ENCODE measurements at places on chromosomes 2 and 18.
A peak's percentile ranks its signal among the peaks of the same experiment; 100 is the strongest.

GRCh38 chr2:26444236-26444635, 33.7 kb downstream of the OTOF start:
- DNase-seq = no peak

DNA sequence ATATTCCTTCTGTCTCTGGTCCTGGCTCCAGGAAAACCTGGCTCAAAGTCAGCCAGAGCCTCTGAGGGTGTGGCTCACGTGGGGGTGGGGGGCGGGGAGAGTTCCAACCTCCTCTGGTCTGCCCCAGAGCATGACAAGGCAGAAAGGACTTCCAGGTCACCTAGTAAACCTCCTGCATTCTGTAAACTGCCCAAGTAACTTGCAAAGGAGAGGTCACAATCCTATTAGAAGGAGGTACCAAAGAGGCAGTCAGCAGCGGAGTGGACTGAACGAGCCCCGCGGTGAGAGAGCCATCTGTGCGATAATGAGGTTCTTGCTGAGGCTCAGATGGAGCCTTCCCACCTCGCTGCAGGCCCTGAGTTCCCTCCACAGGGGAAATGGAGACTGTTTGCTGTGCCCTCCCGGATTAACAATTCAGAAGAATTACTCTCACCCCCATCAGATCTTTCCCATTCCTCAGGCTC, 58.9 kb upstream of the GATA6 start:
- DNase-seq = no peak

DNA sequence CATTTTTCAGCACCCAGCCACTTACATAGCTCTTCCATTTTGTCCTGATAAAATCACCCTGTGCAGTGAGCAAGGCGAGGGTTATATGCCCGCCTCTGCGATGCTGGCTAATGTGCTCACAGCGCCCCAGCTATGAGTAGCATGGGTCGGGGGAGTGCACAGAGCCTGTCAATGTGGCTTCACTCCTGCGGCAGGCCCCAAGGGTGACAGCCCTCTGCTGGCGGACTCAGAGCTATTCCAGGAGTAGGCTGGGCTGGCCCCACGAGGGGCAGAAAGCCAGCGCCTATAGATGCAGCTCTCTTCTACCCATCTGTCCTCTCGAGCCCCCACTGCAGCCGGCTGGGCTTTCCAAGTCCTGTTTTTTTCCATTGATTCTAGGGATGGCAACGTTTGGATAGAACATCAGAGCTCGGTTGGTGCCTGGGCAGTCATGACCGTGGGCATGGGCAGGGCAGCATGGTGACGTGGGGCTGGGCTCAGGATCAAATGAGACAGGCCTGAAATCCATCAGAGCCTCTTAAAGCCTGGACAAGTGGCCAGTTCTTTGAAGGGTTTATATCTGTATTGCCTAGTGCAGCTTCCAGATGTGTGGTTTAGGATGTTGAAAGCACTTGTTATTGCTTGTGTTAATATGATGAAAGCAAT, 134.7 kb downstream of the MCFD2 start:
- no peak for DNase-seq

DNA sequence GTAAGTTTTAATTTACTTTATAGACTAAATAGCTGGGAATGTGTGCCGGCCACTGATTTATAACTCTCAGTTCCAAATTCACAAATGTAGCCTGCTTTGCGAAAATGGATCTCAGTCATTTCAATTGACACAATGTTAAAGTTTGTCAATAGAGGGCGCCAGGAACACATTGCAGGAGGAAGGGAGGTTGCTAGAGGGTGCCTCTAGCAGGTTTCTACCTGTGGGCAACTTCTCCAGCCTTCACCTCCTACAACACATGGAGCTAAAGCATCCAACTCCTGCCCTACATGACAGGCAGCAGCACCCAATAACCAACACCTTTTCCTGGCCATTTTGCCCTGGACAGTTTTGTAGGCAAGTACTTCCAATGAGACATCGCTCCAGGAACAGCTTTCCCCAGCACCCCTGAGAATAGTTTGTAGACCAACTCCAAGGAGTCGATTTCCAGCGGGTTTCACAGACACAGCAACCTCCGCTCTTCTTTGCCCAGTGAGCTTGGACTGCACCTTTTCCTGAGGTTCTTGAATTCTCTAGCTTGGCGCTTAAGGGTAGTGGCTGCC, 784.8 kb upstream of the CDH2 start:
- DNase-seq = no peak

- peak; percentile 9 for DNase-seq
Measured at GRCh38 chr2:148926291-148926961, 51.4 kb downstream of the KIF5C start.

GRCh38 chr2:169203952-169204351, 134.6 kb downstream of the DHRS9 start:
- DNase-seq = no peak

- DNase-seq = no peak
Measured at GRCh38 chr2:130371723-130372054, 15.8 kb downstream of the PTPN18 start.

GRCh38 chr2:222902660-222903059, 41.8 kb downstream of the ACSL3 start:
- DNase-seq = no peak

DNA sequence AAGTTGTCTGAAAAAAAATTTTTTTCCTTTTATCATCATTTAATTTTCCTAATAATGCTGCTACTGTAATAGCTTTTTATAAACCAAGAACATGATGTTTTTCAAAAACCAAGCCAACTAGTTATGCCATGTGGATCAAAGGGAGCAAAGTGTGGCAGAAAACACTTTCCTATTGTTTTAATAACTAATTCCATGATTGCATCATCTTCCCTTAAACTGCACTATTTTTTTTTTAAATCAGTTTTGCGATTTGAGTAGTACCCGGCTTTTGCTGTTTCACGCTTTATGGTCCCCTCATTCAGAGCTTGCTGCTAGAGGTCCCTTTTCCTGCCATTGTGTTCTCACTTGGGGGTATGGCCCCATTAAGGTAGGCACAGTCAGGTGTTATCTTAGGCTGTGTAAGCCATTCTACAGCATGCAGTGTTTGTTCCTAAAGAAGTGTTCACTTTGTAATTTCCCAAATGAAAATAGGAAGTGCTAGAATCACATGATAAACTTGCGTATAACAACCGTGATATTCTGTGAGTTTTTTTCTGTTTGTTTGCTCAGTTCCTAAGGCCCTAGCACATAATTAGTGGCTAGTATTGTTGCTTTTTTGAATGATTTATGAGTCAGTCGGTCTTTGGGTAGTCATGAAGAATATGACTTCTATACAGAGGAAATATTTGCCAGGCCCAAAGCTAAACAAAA, 225.8 kb downstream of the PTGR3 start:
- no peak for DNase-seq

DNA sequence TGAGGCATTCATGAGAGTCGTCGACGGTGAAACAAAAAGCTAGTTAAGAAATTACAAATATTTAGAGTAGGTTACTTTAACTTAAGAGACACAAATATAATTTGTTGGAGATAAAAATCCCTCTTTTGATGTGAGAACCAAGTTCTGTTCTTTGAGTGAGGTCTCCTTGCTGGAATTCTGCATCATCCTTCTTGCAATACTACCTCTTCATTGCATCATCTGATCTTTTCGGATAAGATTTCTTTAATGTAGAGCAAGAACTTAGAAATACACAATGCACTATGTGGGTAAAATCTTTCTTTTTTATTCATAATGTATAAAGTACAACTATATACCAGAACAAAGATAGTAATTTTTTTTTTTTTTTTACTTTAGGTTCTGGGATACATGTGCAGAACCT, 118.4 kb downstream of the ARL4C start:
- no peak for DNase-seq

DNA sequence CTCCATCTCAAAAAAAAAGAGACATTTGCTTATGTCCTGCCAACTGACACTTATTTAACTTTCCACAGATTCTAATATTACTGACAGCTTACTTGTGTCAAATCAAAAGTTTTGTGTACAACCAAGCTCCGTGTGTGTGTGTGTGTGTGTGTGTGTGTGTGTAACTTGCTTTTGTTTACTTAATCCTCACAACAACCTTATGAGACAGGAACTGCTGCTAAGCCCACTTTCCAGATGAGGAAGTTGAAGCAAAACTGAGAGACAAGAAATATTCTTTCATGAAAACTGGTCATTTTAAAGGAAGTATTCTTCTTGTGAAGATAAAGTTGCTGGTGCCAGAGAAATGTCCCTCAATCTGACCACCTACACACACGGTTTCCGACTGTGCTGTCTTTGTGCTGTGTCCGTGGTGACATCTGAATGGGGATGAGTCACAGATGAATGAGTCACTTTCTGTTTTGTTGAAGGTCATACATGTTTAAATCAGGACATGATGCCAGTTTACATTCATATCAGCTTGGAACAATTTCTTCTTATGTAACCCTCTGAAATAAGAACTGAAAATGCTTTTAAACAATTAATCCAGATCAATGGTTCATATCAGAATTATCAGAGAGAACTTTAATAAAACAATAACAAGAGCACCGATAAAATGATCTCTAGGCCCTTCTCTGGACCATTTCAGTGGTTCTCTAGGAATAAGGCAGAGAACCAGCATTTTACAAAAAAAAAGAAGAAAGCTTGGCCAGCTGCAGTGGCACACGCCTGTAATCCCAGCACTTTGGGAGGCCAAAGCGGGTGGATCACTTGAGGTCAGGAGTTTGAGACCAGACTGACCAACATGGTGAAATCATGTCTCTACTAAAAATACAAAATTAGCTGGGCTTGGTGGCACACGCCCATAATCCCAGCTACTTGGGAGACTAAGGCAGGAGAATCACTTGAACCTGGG, 95.5 kb downstream of the THNSL2 start:
- no peak for DNase-seq

DNA sequence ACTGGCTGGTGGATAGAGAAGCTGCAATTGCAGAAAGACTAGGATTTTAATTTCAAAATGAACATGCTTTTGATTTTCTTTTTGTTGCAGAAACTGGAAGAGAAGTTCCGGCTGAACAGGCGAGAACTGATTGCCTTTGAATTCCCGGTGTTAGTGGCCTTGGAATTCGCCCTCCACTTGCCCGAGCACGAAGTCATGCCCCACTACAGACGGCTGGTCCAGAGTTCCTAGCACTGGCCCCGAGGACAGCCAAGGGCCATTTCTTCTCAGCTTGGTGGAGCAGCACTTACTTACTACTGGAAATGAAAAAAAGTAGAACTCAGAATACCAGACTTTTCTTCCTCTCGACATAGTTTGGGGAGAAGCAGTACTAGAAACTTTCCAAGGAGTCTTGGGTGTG, 121.9 kb downstream of the CABLES1 start:
- no peak for DNase-seq

GRCh38 chr2:21310493-21310892, 186.7 kb downstream of the TDRD15 start:
- no peak for DNase-seq

- DNase-seq = no peak
Measured at GRCh38 chr2:120735746-120736170, at the start of gene GLI2. Gene GLI2 (plus strand): TSS chr2:120735868. CDS start chr2:120797321, 61,453 bp downstream.

GRCh38 chr18:80249217-80250093, 2.1 kb upstream of the PARD6G start:
- no peak for DNase-seq

- DNase-seq = no peak
Measured at GRCh38 chr2:182937870-182938269, 71.4 kb upstream of the FRZB start.

DNA sequence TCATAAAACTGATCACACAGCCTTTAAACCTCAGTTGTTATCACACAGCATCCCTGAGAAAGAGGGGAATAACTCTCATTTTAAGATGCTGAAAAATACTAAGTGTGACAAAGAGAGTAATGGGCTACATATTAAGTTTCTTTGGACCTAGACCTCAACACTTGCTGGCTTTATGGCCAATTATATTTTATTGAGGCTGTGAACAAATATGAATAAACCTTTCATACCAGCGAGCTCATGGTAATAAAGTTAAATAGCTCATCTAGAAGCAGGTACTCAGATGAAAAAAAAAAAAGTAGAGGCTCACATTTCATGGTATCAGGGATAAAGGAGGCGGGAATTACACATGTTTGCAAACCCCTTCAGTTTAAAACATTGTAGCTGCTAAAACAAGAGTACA, 75.7 kb downstream of the DOCK10 start:
- DNase-seq = no peak

- DNase-seq = no peak
Measured at GRCh38 chr2:26614216-26615138, 26.7 kb downstream of the CIB4 start.

- DNase-seq = no peak
Measured at GRCh38 chr2:199659207-199659606, 191.8 kb downstream of the FTCDNL1 start.

GRCh38 chr2:237833546-237833945, 25.9 kb upstream of the RAMP1 start:
- DNase-seq = no peak

- no peak for DNase-seq
Measured at GRCh38 chr18:27879540-27879939, 297.4 kb downstream of the CDH2 start.

DNA sequence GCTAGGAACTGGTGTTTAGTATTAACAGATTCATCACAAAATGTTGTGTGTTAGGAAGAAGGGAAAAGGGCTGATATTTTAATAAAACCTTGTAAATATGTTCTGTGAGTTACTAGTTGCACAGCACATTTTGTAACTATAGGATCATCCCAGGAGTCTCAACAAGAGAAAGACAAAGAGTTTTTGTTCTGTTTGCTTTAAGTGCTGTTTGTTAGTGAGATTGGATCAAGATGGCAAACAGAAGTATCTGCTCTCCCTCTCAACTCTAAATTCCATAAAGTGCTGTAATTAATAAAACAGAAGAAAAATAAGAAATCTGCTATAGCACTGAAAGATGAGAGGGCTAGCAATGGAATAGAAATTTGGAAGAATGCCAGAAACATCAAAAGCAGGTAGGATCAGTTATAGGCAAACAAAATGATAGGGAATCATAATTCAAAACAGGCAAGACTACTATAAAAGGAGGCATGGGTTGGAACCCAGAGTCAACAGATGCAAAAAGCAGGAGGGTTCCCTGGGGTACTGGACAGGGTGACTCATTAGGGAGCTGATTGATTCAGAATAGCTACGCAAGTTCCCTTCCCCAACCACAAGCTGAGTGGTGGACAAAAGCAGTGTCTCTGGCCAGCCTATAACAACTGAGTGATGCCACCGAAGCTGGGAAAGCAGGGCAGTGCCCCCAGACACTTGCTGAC, 75.8 kb downstream of the DYNC1I2 start:
- no peak for DNase-seq

DNA sequence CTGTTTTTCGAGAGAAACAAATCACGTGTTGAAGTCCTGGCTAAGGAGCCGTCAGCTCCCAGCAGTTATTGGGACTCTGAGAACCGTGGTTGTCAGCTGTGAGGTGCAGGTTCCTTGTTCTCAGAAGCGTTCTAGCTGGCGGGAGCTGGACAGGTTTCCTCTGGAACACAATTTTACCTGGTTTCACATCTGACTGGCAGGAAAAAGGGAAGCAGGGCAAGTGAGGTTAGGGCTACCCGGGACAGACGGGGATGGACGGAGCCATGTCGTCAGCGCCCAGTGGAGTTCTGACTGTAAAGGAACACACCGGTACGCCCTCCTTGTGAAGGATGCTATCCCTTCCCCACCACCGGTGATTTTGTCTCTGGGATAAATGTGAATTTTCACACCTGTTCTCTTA, 26.1 kb downstream of the ITGB1BP1 start:
- DNase-seq = no peak

GRCh38 chr18:8107426-8107825, 501.8 kb upstream of the RAB12 start:
- DNase-seq = no peak

GRCh38 chr2:191835539-191836350, 11.1 kb downstream of the CAVIN2 start:
- DNase-seq = no peak
